ENCODE measurements at places on chromosomes 6 and 20. TPM values are rescaled to one million over a fixed set of nuclear protein-coding genes. Genes with fewer than 3 reads are reported as not detected.

MDFI gene
- total RNA-seq, result 15.2 TPM

NOTCH4 gene
- 71.8 TPM for total RNA-seq

HLA-DMB gene
- total RNA-seq, result 46.9 TPM

MEP1A gene
- total RNA-seq, result not detected

RFX6 gene
- total RNA-seq, result not detected

FILIP1 gene
- 40.2 TPM for total RNA-seq

UST gene
- total RNA-seq, result 33.1 TPM

C6orf58 gene
- not detected for total RNA-seq

BMP7 gene
- total RNA-seq, result 17.3 TPM

THBD gene
- total RNA-seq, result 25.3 TPM

MTHFD1L gene
- total RNA-seq, result 30.4 TPM

SDCBP2 gene
- 5.9 TPM for total RNA-seq

NRSN2 gene
- total RNA-seq, result 39.6 TPM

OR2J3 gene
- not detected for total RNA-seq

BACH2 gene
- total RNA-seq, result 25.3 TPM

SEL1L2 gene
- total RNA-seq, result not detected

ZNF165 gene
- total RNA-seq, result 1.2 TPM

HLA-DQB1 gene
- total RNA-seq, result 25.5 TPM

AKAP12 gene
- total RNA-seq, result 142 TPM

PROCR gene
- total RNA-seq, result 24.0 TPM

ARHGAP40 gene
- not detected for total RNA-seq

MRPL18 gene
- total RNA-seq, result 36.5 TPM

MMP24 gene
- total RNA-seq, result 0.49 TPM

MYLIP gene
- total RNA-seq, result 36.9 TPM

ABCC10 gene
- total RNA-seq, result 31.7 TPM

HLA-A gene
- total RNA-seq, result 405 TPM

RNF144B gene
- total RNA-seq, result 19.0 TPM

ENPP5 gene
- 1.9 TPM for total RNA-seq

ZSCAN31 gene
- total RNA-seq, result 17.4 TPM

C6orf141 gene
- 7.6 TPM for total RNA-seq

GPSM3 gene
- total RNA-seq, result 20.5 TPM

SNAI1 gene
- 32.6 TPM for total RNA-seq

LRRN4 gene
- total RNA-seq, result 0.36 TPM

DEFB124 gene
- total RNA-seq, result 1.8 TPM

OLIG3 gene
- total RNA-seq, result not detected

DEFB116 gene
- total RNA-seq, result not detected

ZC2HC1B gene
- total RNA-seq, result not detected

ZNF133 gene
- 16.7 TPM for total RNA-seq

TRAPPC3L gene
- 0.22 TPM for total RNA-seq

CD109 gene
- 14.8 TPM for total RNA-seq

CAP2 gene
- 7.1 TPM for total RNA-seq

CPNE5 gene
- 6.9 TPM for total RNA-seq

GSTA3 gene
- total RNA-seq, result not detected

FAM83C gene
- not detected for total RNA-seq

PMEPA1 gene
- total RNA-seq, result 26.3 TPM

SLC17A3 gene
- not detected for total RNA-seq

PPDPF gene
- 257 TPM for total RNA-seq

MAS1 gene
- total RNA-seq, result not detected

NKX2-2 gene
- total RNA-seq, result not detected

SLC22A16 gene
- 0.22 TPM for total RNA-seq

HAO1 gene
- total RNA-seq, result not detected

PET117 gene
- total RNA-seq, result 13.1 TPM

MYO6 gene
- total RNA-seq, result 29.4 TPM

CRISP2 gene
- not detected for total RNA-seq

COL9A1 gene
- 1.6 TPM for total RNA-seq
